ENCODE measurements at places on chromosomes 11 and 22.

DNA sequence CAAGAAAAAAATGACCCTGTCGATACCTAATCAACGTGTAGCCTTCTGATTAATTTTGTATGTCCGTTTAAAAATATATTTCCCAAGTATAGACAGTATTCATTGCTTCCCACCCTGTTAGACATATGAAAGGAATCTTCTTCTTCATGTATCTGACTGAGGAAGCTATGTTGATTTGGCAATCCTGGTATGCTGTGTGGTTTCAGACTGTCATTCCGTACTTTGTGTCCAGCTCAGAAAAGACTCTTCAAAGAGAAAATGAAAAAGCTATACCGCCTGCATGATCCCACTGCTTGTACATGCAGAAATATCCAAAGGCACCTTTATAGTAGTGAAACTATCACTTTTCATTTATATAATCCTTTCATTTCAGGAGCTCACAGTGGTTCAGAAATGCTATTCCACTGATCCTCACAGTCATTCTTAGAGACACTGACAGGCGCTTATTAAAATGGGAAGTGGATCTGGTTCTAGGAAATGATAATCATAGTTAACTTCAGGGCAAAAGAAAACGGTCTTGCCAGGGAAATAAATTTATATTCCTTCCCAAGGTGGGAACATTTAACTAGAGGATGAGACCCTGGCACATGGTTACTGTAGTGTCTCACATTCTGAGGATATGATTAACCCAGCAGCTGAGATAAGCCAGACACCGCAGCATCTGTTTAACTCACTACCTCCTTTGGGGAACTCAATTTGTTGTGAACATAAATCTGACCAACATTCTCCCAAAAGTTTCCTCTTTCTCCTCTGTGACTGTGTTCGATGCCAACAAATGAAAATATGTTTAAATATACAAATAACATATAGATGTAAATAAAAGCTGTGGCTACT lies 599.2 kb upstream of the LUZP2 start:
- DNase-seq, result peak; percentile 88

DNA sequence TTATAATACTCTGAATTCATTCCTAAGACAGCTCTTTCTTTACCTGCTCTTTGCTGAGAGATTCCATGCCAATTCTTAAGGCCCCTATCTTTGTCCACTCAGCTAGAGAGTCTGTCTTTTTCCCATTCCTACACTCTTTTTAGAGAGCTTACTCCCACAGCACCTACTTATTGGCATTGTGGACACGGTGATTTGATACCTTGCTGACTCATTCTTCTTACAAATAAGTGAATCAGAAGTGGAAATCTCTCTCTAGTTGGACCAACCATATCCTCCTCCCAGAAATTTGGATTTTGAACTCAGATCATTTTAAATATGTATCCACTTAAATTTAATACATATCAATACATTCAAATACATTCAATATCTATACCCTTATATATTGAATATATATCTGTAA lies 32.5 kb upstream of the OR6M1 start:
- no peak for DNase-seq

GRCh38 chr22:18111759-18112330 lies 1.2 kb downstream of the TUBA8 start:
- DNase-seq, result no peak

DNA sequence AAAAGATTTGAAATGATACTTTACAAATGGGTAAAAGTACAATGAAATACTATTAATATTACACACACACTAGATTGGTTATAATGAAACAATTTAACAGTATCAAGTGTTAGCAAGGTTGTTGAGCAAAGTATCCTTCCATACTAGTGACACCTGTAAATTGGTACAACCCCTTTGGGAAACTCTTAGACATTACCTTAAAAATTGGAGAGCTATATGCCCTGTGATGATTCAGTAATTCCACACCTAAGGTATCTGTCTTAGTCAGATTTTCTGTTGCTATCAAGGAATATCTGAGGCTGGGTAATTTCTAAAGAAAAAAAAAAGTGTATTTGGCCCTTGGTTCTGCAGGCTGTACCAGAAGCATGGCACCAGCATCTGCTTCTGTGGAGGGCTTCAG lies 7.4 kb upstream of the GDPD4 start:
- no peak for DNase-seq

DNA sequence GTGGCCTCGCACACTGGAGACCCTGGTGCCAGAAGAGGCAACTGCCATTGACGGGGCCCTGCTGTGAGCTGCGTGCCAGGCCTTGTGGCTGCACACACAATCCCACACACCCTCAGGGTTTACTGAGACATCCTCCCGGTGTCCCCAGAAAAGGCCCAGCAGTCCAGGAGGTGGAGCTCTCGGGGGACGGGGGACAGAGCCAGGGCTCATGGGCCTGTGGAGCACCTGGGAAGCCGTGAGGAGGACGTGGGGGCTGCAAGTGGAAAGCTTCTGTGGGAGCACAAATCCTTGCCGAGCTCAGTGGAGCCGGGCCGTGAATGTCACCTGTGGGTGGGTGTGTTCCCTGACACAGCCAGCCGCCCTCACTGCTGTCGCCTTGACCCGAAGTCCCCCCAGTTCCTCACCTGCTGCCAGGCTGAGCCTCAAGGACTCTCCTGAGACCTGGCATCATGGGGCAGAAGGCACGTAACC lies 609.7 kb downstream of the TBC1D22A start:
- no peak for DNase-seq

DNA sequence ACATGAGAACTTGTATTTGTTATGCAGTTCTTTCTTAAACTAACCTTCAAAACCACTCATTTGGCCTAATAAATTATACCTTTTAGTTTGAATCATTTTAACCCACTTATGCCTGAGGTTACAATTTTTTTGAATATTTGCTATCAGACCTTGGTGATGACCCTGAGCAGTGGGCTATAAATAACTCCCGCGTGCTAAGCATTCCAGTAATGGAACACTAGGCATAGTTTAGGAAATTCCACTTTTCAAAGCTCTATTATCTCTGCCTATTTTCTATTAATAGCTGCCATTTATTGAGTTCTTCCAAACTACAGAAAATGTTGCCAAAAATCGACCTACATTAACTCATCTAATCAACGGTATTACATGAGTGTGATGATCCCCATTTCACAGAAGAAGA lies 993.4 kb upstream of the FAT3 start:
- no peak for DNase-seq

DNA sequence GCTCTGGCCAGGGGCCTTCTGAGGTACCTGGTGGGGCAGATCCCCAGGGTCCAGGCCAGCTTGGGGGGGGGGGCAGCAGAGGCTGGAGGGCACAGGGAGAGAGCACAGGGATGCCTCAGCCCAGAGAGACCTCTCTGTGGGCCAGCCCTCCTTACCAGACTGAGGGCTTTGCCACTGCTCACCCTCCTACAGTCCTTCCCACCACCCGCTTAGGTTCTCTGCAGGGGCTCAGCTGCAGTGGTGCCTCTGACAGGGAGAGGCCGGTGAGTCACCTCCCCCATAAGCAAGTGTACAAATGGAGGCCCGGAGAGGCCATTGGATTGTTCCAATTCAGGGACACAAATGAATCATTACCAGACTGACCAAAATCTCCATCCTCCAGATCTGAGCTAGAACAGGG lies 68.1 kb upstream of the LMO1 start:
- DNase-seq, result no peak

- DNase-seq, result peak; percentile 86
Measured at GRCh38 chr11:5204787-5205186, 4.3 kb upstream of the OR51V1 start.

DNA sequence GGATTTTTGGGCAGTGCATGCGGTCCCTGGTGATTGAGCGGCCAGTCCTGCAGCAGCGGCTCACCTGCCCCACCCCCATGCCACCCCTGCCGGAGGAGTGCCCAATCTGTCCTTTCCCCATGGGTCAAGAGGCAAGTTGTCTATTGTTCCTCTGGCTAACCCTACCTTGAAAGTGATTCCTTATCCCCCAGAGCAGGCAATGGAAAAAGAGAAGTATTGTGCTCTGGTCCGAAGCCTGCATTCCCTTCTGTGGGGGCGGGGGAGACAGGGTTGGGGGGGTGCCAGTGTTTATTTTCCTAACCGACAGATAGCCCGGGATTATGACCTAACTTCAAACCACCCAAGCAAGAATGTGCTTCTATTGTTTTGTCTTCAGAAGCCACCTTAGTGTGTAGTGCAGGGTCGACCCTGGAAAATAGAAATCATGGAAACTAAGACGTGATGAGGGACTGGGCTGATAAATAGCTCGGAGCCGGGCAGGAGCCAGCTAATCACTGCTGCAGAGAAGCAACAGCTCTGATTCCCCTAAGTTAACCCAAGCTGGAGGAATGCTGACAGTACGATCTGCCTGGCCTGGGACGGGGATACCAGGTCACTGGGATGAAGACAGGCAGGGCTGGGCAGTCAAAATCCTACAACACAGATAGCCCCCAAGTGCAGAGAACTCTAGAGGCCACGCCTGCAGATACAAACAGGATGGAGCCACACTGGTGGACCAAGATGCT lies 38.7 kb upstream of the ATXN10 start:
- no peak for DNase-seq

- no peak for DNase-seq
Measured at GRCh38 chr11:97772705-97773104, 1248.0 kb upstream of the CNTN5 start.

Measured in adipocyte (in vitro differentiated cells).